ENCODE measurements at places on chromosomes 1 and 21.

GRCh38 chr21:45416620-45417019 lies 11.7 kb downstream of the COL18A1 start:
- DNase-seq = no peak

GRCh38 chr1:154735804-154736168 lies 127.8 kb upstream of the ADAR start:
- DNase-seq = no peak

DNA sequence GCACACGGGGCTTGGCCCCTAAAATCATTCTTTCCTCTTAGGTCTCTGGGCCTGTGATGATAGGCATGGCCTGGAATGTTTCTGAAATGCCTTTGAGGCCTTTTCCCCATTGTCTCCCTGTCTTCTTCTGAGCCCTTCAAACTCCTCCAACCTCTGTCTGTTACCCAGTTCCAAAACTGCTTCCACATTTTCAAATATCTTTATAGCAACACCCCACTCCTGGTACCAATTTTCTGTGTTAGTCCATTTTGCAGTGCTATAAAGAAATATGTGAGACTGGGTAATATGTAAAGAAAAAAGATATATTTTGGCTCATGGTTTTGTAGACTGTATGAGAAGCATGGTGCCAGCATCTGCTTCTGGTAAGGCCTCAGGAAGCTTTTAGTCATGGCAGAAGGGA lies 158.8 kb downstream of the TM2D1 start:
- no peak for DNase-seq

GRCh38 chr1:116252785-116253184 lies 120.3 kb upstream of the ATP1A1 start:
- no peak for DNase-seq

DNA sequence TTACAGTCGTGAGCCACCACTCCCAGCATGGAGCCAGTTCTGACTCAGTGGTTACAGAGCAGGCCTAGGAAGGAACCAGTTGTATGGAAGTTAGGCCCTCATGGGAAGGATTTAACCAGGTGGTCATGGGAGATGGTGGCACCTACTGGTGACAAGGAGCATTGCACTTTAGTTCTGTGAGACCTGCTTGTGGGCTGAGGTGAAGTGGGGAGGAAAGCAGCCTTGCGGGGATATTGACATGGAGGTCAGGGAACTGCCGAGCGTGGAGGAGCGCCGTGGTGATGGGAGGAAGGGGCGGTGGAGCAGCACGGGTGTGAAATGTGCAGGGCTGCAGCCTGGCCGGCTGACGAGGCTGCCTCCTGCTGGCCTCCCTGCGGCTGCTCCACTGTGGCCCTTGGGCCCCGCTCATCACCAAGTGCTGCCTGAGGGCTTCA lies 100.4 kb downstream of the GALNT2 start:
- no peak for DNase-seq

DNA sequence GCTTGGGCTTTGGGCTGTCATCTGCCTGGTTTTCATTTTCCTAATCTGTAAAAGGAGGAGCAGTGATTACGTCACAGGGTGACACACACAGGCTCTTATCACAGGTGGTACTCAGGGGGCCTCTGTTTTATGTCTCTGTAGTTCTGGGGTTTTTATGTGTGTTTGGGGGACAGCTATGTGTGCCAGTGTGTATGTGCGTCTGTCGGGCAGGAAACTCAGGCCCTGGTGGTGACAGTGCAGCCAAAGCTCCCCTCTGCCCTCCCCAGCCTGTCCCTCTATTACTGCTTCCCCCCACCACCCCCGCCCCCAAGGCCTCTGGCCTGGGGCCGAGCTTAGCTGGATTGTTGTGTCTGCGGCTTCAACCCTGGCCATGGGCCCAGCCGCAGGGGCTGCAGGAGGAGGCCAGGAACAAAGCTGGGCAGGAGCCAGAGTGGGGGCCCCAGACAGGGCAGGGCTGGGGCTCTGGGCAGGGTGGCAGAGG lies 13.3 kb downstream of the MFAP2 start:
- no peak for DNase-seq

DNA sequence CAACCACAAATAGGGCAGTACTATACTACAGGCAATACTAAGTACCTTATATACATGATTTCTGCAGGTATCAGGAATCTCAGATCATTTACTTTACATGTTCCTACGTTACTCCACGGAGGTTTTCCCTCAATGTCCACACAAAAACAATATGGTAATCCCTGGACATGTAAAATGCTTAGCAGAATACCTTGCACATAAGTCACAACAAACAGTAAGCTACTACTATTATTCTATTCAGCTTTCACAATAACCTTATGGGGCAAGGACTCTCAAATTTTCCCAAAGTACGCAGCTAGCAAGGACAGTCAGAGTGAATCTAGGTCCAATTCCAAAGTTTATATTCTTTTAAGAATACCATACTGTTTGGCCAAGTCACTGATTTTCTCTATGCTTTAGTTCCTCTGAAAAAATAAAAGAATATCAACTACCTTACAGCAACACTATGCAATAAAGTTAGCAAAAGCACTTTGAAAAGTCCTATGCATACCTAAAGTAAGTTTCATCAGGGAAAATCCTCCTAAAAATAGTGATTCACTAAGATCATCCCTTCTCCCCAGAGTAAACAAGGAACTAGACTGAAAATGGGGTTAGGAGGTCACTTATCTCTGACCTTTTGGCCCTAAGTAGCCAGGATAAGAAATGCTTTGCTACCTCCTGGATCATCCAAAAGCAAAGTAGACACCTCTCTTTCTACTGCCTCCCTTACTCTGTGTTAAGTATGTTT lies 67.4 kb downstream of the LUZP1 start:
- DNase-seq = no peak

DNA sequence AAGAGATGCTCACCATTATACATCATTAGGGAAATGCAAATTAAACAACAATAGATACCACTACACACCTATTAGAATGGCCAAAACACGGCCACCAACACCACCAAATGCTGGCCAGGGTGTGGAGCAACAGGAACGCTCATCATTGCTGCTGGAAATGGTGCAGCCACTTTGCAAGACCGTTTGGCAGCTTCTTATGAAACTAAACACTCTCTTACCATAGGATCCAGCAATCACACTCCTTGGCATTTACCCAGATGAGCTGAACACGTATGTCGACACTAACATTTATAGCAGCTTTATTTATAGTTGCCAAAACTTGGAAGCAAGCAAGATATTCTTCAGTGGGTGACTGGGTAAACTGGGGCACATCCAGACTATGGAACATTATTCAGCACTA lies 28.9 kb upstream of the ADARB1 start:
- DNase-seq = no peak

DNA sequence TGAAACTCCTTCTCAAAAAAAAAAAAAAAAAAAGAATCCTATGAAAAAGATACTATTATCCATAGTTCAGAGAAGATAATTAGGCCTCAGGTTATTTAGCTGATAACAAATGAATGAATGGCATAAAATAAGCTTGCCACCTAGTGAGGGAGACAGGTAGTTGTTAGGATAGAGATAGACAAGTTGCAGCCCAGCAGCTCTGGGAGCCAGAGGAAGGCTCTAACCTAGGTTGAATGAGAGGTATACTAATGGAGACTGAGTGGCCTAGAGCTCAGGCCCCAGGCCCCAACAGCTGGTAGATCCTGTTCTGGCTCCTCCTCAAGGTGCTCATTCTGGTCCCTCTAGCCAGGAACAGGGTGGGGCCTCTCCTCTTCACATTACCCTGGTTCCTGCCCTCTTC lies 20.6 kb upstream of the RSPO1 start:
- no peak for DNase-seq

GRCh38 chr1:28519946-28520725 lies 14.3 kb downstream of the RCC1 start:
- no peak for DNase-seq

DNA sequence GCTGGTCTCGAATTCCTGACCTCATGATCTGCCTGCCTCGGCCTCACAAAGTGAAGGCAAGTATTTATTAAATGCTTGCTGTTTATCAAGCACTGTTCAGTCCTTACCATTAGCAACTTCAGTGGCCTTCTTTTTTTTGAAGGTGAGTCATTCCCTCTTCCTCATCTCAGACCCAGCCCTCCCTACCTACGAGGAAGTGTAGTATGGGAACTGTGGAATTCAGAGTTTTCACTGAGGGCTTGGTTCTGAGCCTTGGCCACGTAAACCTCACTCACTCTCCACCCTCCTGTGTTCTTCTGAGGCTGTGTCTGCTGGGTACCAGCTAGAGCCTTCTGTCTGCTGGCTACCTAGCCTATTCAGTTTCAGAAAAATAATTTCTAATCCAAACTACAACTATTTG lies 218.3 kb upstream of the SGIP1 start:
- no peak for DNase-seq
